Hypothalamus (tissue), 51 donors: ENCODE measurements at places on chromosomes 11 and 22.

GRCh38 chr22:33357981-33358399, 299.8 kb upstream of the SYN3 start:
- no peak for DNase-seq

DNA sequence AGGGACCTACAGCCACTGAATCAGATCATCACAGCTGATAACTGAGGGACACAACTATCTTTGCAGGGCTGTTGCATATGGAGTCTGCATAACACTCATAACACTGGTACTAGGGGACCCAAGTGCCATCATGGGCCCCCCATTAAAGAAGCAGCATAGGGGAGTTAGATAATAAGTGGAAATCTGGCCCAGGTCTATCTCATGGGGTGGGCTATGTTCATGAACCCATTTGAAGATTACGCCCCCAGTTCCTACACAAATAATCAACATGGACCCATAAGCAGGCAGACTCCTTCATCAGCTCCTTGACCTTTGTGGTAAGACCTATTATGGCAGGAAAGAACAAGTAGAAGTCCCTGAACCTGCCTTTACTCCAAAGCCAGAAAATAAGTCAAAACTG, 48.8 kb downstream of the ASCL2 start:
- no peak for DNase-seq

GRCh38 chr11:71207563-71207962, 44.8 kb downstream of the SHANK2 start:
- DNase-seq: no peak

DNA sequence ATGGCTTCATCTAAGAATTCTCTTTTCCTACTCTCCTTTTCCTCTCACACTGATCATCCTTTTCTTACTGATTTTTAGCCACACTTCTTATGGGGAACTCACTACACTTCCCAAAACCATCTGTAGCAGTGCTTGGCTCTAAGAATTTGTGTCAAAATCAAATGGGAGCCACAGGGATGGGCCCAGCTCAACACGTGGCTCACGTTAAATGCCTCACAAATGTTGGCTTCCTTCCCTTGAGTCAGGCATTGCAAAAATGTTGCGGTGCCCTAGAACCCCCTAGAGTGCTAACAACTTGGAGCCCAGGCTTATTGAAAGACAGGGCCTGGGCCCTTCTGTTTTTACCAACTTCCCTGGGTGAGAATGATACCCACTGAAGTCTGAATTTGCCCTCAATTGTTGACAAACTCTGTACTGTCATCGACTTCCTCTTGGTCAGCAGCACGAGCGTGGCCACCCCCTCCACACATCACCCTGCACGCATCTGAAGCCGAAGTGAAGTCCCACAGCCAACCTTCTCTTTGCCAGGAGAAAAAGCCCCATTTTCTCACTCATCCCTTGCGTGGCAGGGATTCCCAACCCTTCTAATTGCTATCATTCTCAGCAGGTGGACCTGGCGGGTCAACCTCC, 69.7 kb downstream of the ELFN2 start:
- DNase-seq: no peak

GRCh38 chr11:78706551-78706950, 131.9 kb upstream of the NARS2 start:
- no peak for DNase-seq

GRCh38 chr11:24496736-24497725, at the start of gene LUZP2:
Gene LUZP2, plus strand, starts transcription at chr11:24497053.
- DNase-seq: no peak

GRCh38 chr11:44539971-44540370, 25.5 kb upstream of the CD82 start:
- no peak for DNase-seq

DNA sequence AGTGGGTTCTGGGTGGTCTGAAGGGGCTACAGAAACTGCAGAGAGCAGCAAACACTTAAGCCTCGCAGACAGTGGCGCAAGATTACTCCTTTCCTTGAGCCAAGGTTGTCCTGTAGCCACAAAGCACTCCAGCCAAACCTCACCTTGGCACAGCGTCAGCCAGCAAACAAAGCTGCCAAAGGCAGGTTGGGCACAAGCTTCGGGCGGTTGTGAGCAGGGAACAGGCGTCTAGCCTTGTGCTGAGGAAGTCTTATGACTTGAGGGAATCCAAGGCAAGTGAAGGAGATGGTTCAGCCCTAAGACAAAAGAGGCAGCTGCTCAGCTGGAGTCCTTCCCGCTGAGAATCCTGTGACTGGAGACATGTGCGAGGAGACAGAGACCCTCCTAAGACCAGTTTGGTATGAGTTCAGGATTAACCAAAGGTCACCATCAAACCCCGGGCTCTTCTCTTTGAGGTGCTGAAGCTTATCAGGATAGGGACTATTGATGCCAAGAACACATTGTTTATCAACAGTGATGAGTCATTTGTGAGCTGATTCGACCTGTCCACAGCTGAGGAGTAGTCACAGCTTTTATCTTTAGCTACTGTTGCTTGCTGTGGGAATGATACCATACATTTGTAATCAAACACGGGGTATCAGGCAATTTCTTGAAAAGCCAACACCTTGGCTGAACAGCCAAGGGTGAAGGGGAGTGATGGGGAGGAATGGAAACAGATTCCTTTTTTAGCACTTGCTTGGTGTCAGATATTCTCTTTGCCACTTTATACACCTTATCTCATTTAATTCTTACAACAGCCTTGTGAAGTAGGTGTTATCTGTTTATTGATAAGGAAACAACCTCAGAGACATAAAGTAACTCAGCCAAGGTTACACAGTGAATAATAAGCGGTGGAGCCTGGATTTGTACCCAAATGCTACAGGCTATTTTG, 4.6 kb downstream of the ADM start:
- DNase-seq: no peak

GRCh38 chr11:114053406-114053805, 6.1 kb upstream of the ZBTB16 start:
- no peak for DNase-seq

GRCh38 chr11:86177302-86177701, 67.3 kb upstream of the EED start:
- no peak for DNase-seq

DNA sequence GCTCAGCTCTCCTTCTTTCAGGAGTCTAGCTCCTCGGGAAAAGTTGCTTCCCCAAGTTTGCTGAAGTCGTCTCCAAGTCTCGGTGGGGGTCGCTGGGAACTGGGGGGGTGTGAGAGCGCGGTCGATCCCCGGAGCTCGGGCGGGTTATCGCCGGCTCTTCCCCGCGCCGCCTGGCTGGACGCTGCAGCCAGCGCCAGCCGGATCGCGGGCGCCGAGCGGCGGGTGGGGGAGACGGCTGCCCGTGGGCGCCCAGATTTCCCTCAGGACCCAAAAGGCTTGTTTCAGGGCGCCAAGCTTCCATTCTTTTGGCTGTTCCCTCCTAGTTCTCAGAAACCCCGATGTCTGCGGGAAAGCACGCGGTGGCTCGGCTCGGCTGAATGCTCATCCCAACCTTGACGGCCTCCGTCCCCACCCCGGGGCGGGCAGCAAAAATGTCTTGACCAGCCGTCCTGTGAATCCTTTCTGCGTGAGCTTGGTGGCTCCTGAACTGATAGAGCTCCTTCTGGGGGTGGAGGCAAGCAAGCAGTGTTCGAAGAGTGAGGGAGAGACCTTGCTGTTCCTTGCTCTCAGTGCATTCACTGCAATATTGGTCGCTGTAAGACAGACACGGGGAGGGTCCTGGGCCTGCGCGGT, 1.7 kb downstream of the ZBTB16 start:
- no peak for DNase-seq

GRCh38 chr11:9002920-9003572, 755 bp downstream of the NRIP3 start:
- no peak for DNase-seq

DNA sequence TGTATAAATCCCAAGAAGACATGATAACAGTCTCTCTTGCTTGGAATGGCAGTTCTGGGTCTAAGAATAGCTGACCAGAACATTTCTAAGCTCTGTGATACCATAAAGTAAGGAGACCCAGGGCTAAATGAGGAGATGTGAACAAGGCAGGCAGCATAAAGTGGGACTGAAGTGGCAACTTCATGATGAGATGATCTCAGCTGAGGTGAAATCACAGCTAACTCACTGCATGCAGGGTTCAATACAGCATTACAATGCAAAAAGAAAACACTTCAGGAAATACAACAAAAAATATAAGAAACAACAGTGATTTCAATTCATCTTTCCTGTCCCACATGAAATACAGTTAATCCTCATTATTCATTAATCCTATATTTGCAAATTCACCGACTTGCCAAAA, 44.6 kb downstream of the MRE11 start:
- DNase-seq: no peak

GRCh38 chr11:126683766-126684728, 316.5 kb downstream of the KIRREL3 start:
- DNase-seq: no peak

DNA sequence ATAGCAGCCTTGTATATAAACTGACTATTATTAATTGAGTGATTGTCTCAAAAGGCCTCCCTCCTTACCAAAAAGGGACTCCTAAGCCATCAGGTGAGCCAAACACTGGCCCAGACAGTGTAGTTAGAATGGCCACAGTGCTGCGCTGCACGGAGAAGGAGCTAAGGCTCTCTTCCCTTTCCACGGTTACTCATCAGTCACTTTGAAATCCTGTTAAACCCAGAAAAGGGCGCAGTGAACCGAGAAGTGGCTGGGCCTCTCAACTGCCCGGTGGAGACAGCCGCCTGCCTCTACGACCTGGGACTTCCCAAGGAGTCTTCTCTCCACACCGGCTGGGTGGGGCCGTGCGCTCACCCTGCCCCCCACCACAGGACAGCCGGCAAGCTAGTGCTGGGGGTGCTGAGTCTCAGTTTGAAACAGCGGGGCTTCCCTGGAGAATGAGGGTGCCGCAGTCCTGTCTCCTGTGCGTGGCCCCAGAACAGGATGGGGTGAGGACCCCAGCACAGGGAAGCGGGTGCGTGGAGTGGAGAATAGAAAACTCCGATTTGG, 1.3 kb downstream of the MYH9 start:
- no peak for DNase-seq

- no peak for DNase-seq
Measured at GRCh38 chr22:42336527-42337227, 66.2 kb upstream of the TCF20 start.

DNA sequence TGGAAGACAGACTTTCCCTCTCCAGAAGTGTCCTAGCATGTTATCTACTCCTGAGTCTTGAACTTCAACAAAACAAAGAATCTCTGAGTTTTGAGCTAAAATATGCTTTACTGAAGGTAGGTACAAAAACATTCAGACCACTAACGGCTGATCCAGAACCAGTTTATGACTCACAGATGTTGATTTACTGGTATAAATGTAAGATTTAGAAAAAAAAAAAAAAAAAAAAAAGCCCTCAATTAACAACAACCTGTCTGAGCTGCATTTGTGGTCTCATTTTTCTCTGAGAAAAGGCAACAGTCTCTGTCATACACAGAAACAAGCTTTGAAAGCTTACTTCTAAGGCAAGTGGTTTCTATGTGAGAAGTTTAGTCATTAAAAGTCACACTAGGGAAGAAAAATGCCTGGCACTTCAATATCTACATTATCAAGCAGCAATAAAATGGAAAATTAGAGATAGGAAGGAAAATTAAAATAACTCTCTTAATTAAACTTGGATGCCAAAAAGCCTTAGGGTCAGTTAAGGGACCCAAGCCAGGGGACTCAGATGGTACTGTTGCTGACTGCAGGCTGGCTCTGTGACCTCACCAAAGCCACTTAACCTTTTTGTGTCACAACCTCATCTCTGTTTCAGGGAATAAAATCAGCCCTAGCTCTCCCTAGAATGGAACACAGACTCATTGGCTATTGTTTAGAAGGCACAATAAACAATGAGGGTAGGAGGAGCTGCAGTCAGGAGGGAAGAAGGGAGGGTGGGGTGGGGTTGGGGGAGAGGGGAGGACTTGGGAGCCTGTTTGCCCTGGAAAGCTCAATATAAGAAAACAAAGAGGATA, 61.7 kb downstream of the ETS1 start:
- no peak for DNase-seq

- no peak for DNase-seq
Measured at GRCh38 chr22:24482575-24482974, 12.6 kb upstream of the UPB1 start.

DNA sequence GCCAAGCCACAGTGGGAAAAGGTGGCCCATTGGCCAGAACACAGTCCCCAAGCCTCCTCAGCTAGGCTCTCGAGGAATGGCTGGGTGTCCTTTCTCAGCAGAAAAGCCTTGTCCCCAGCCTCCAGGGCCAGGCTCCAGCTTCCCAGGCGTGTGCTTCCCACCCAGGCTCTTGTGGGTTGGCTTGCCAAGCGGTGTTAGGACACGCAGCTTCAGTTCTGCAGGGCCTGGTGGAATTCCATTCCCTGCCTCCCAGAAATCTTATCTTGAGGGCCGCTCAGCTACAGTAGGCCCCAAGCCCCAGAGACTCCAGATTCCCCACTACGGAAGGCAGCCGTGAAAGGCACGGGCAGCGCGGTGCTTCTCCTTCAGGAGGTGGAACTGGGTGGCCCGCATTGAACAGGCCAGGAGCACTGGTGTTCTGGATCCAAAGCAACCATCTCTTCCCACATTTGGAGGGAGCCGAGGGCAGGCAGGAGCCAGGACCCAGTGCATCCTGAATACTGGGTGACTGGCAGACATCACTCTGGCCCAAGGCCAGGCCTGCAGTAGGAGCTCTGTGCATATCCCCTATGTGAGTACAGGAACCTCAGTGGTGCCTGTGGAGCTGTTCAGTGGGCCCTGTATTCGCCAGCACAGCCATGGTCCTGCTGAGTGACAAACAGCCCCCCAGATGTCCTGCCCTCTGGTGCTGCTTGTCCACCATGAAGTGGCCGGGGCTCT, 16.7 kb upstream of the KCNQ1OT1 start:
- no peak for DNase-seq

DNA sequence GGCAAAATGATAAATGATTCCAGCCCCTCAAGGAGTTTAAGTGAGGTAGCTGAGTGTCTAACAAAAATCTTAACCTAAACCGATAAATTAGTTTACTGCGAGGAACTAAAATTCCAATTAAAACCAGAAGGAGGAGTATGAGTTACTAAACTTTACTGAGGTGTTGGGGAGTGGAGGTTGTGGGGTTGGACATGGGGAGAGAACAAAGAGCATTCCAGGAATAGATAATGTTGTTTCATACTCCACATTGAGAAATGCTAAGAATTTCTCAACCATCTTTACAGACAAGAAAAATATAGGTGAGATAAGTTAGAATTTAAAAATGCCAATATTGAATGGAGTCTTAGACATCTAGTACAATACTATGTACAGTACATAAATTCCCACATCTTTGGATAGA, 488.6 kb downstream of the METTL15 start:
- no peak for DNase-seq

DNA sequence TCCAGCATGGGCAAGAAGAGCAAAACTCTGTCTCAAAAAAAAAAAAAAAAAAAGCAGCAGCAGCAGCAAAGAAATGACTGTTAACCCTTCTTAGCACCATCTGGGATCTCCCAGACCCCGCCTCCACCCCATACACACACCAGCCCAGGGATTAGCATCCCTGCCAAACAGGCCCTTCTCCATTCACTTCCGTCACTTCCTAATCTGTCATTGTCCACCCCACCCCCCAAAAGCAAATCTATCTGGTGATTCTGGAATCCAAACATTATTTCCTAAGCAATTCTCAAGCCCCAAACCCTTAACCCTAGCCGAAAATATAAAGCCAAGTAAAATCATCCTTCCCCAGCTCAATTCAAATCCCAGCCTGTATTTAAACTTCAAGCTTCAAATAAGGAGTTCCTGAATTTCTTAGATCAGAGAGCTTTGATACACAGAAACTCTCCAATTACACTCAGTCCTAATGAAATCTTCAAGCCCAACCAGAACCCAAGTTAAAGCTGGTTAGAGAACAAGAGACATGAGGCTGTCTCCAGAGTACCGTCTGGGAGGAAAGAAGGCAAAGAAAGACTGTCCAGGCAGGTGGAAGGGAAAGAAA, 6.0 kb upstream of the AHNAK start:
- DNase-seq: no peak
